ENCODE measurements at places on chromosomes 5 and 9.

- DNase-seq = no peak
These were observed 308.8 kb upstream of the DMRT1 start for GRCh38 chr9:532707-533106.

GRCh38 chr5:96288166-96288844, 144.7 kb downstream of the PCSK1 start:
- DNase-seq = no peak

DNA sequence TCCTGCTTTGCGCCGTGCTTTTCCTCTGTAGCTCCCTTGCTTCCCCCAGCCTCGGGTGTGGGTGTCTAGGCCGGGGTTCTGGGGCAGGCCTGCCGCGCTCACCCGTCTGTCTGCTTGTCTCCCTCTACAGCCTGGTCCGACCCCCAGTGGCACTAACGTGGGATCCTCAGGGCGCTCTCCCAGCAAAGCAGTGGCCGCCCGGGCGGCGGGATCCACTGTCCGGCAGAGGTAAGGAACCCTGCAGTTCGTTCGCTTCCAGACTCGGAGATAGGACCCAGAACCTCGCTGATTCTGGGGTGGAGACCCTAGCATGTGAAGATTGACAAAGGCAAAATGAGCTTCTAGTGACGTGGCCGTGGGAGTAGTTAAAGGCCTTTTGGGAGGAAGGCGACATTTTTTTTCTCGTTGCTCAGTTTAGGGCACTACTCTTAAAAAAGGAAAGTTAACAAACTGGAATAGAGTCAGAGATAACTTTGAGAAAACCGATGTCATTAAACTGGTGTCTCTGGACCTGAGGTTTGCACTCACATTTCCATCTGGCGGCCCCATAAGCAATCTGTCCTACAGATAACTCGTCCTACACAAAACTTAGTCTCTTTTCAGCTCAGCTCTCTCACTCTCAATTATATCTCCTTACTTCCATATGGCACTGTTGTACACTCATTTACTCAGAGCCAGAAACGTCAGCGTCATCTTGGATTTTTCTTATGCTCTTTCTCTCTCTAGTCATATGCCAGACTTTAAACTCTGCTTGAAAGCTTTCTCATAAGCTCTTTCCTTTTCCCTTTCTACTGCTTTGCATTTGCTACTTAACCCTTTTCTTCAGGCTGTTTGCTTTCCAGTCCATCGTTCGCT, 561 bp downstream of the SEC61B start:
- DNase-seq = no peak

- no peak for DNase-seq
These were observed 335.3 kb upstream of the PANK3 start for GRCh38 chr5:168914491-168914890.

DNA sequence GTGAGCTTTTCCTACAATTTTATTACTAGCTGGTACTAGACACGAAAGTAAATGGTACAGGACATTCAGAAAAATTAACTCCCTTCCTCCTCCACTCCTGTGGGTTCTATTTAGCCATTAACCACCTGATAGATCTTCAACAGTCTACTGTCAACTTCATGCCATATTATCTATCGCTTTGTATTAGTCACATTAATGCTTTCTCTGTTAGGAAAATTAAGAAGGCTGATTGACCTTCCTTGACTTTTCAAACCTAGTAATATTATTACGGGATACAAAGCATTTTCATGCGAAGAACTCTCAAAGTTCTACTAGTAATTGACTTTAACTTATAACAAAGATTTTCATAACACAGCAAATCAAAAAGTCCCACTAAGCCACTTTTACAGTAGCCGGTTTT, 1.2 kb downstream of the TEX10 start:
- DNase-seq = no peak

GRCh38 chr9:114763220-114763619, 42.6 kb downstream of the TNFSF15 start:
- DNase-seq = no peak

- DNase-seq = no peak
These were observed 826 bp downstream of the GPRIN1 start for GRCh38 chr5:176608937-176609723.

DNA sequence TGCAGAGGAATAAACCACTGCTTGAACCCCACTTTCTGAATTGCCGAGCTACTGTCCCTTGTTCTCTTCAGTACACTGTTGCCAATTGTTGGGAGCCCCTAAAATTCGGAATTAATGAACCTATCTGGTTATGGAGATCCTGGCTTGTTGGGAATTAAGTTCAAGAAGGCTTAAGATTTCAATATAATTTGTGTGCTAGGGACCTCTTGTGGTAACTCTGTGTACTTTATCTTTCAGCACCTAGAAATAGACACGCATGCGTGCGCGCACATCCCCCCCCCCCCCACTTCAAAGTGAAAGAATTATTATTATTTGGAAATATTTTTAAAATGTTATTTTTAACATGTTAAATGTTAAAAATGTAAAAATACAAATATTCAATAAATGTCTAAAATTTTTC, 53.3 kb upstream of the FAM169A start:
- no peak for DNase-seq

DNA sequence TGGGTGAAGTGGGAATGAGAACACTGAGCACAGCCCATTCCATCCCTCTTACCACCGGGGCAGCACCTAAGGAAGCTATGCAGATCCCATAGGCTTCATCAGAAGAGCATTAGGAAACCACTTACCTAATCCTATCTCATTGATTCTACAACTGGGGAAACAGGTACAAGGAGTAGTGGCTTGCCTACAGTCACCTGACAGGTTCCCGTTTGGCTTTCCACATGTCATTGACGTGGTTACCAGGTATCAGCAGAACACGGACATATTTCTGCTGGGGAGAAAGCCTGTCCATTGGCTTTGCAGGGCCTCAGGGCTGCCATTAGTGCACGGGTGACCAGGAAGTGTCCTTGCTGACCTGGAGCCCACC, 11.3 kb downstream of the AFAP1L1 start:
- no peak for DNase-seq

GRCh38 chr5:157266286-157267007, 524 bp downstream of the CYFIP2 start:
- no peak for DNase-seq

DNA sequence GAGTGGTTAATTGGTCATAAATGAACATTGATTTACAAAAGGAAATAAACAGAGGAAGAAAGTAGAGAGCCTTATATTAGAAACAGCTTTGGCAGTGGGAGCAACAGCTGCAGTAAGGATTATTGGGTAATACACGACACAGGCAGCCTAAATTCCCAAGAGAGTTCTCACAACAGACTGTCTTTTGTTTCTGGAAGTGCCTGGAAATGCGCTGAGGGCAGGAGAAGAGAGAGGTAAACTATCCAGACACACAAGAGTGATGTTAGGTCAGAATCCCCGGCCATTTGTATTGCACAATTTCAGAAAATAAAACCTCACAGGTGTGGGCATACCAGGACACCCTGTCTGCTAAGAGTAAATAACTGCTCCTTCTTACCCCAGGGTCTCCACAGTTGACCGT, 450.4 kb upstream of the CTNND2 start:
- DNase-seq = no peak

GRCh38 chr5:157088342-157088990, 20.4 kb downstream of the HAVCR2 start:
- DNase-seq = no peak

GRCh38 chr5:4977416-4978110, 162.6 kb upstream of the ADAMTS16 start:
- no peak for DNase-seq

- DNase-seq = no peak
These were observed 11.1 kb downstream of the GPR21 start for GRCh38 chr9:123044586-123044985.

GRCh38 chr5:12985142-12985541, 959.3 kb downstream of the DNAH5 start:
- DNase-seq = no peak

DNA sequence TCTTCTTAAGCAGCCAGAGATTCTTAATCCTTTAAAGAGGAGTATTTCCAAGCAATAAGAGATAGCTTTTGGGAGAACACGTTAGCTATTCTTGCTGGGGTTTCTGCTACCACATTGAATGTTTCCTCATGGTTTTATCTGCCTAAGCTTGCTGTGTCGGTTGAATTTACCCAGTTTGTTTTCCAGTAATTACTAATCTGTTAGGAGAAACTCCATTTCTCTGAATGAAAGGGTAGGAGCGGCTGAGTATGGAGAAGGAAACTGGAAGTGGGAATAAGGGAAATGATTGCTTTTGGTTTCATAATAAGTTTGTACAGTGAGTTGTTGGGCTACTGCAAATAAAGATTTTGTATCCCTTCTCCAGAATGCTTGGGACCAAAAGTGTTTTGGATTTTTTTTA, 1.2 kb downstream of the JAK2 start:
- DNase-seq = no peak

DNA sequence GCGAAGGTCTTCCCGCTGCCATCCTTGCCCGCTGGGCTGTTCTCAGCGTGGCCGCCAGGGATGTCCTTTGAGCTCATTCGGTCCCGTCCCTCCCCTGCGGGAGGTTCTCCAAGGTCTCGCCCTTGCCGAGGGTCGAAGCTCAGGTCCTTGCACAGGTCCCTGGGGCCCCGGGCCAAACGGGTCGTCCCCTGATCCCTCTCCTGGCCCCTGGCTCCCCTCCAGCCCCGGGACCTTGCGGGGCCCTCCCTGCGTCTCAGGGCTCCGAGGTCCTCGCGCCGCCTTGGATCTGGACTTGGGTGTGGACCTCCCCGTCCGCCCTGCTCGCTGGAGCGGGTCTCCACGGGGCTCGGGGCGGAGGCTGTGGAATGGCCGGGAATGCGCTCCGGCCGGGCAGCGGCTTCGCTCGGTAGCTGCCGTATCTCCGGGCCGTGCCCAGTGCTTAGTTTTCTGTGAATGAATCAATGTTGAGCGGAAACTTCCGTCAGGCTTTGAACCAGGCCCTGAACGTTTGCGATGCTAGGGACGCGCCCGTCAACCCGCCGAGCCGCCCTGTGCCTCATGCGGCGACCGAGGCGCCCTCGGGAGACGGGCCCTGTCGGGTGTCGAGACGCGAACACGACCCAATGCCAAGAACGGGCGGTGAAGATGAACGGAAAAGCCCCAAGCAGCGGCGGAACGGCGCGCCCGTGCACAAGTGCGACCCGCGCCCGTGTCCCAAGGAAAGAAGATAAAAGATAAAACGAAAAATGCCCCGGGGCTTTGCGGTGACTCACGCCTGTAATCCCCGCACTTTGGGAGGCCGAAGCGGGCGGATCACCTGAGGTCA, 780 bp downstream of the RNU6ATAC start:
- no peak for DNase-seq

DNA sequence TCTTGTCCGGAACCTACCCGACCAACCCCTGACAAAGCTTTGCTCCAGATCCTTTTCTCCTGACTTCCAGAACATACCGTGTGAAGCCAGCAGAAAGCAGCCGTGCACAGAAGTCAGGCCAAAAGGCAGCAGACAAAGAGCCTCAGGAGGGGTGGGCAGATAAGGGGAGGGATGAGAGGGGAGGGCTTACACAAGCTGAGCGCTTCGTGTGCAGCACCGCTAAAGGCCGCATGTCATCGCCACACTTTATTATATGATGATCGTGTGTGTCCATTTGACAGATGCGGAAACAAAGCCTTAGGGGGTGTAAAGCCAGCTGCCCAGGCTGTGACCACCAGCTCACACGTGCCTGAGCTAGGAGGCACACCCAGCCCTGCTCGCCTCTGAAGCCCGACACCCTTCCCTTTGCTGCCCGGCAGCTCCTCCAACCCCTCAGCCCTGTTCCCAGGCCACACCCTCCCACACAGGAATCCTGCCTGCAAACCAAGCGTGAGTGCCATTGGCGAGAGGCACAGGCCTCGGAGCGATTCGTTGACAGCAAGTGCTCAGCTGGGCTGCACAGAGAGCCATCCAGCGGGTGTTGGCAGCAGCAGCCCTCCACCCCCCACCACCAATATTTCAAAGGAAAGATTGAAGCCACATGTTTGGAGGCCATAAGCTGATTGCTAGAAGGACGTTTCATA, 170.5 kb upstream of the SMIM23 start:
- no peak for DNase-seq

DNA sequence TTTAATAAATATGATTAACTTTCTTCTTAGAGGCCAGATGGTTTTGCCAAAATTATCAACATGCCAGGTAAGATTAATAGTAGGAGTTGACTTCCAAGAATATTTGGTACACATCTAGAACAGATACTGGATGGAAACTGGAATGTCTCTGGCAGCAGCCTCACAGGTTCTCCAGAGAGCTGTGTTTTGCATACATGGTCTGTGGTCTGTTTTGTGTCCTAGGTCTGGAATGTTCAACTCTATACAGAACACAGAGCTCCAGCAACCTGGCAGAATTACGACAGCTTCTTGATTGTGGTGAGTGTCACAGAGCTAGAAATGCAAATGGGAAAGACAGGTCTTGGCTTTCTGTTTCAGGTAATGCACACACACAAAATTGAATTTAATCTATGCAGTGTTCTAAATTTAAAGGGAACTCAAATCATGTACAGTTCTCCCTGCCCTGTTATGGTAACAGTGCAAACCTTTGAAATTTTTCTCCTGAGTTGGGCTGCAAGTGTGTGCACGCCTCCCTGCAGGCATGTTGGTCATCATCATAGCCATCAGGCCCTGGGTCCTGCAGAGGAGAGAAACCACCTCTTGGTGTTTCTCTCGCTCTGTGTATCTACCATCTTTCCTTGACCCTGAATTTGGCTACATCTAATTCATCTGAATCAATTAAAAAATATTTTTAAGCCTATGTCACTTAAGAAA, 58.3 kb downstream of the PIK3R1 start:
- DNase-seq = no peak

DNA sequence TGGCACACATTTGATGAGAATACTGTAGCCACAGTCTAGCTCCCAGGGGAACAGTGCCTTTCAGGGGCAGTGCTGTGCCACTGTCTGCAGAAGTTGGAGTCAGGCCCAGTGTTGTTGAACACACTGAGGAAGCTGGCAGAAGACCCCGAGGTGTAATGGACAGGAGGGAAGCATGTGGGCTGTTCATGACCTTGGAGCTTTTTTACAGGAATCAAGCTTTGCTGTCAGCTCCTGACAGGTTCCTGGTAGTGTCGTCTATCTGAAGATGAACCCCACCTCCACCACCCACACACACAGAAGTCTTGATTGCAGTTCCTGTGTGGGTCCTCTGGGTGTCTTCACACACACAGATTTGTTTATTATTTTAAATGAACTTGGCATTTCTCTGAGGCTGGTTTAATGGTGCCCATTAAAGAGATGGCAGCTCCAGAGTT, 40.3 kb upstream of the TNFAIP8 start:
- no peak for DNase-seq

GRCh38 chr9:680106-680505, 161.4 kb upstream of the DMRT1 start:
- no peak for DNase-seq

GRCh38 chr9:134476272-134476941, 150.2 kb downstream of the RXRA start:
- no peak for DNase-seq

GRCh38 chr5:33769968-33770367, 121.8 kb downstream of the ADAMTS12 start:
- DNase-seq = no peak

- no peak for DNase-seq
These were observed 143.1 kb downstream of the FSTL4 start for GRCh38 chr5:133469252-133469651.

GRCh38 chr9:134602547-134603362, 38.8 kb upstream of the COL5A1 start:
- peak; percentile 89 for DNase-seq

GRCh38 chr9:96136992-96137670, 164.8 kb downstream of the HSD17B3 start:
- DNase-seq = no peak

GRCh38 chr9:93159601-93160471, 24.1 kb upstream of the WNK2 start:
- no peak for DNase-seq
